ENCODE measurements at places on chromosomes 16 and 17.

- DNase-seq: no peak
Observed at GRCh38 chr16:47059991-47060390, 83.8 kb downstream of the NETO2 start.

DNA sequence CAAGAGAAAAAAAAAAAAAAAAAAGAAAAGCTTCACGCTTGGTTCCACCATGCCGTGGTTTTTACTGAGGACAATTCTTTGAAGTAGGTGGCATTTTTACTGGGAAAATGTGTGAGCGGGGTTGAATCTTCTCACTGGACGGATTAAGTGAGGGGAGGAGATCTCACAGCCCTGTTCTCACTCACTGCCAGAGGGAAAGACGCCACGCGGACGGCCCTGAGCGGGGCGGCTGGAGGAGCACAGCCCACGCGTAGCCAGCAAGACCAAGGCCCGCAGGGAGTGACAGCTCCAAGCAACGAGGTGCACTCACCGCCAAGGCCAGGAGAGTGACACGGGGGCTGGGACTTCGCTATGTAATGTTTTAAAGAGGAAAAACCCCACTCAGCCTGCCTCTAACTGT lies 43.1 kb downstream of the MRM3 start:
- no peak for DNase-seq

- peak; percentile 90 for DNase-seq
Observed at GRCh38 chr17:69716556-69716955, 302.1 kb downstream of the MAP2K6 start.

GRCh38 chr16:79563921-79564320 lies 36.6 kb downstream of the MAF start:
- DNase-seq: no peak

DNA sequence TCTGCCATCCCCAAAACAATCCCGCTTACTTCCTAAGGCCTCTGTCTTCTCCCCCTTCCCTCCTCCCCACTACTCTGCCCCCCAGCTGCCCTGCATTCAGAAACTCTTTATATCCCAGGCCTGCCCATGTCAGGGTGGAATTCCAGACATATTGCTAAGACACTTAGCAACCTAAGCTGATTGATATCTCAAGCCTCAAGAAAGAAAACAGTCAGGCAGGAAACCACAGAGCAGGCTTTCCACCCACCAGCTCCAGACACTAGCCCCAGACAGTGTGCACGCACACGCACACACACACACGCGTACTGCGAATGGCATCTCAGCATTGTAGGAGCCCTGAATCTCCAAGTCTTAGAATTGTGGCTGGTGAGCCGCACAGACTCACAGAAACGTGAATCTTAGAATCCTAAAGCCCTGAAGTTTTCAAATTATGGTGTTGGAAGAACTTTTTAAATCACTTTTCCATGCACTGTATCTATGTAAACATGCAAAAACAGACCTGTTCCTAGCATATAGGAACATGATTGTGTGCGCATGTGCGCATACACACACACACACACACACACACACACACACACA lies 8.8 kb upstream of the LPCAT2 start:
- peak; percentile 94 for DNase-seq

DNA sequence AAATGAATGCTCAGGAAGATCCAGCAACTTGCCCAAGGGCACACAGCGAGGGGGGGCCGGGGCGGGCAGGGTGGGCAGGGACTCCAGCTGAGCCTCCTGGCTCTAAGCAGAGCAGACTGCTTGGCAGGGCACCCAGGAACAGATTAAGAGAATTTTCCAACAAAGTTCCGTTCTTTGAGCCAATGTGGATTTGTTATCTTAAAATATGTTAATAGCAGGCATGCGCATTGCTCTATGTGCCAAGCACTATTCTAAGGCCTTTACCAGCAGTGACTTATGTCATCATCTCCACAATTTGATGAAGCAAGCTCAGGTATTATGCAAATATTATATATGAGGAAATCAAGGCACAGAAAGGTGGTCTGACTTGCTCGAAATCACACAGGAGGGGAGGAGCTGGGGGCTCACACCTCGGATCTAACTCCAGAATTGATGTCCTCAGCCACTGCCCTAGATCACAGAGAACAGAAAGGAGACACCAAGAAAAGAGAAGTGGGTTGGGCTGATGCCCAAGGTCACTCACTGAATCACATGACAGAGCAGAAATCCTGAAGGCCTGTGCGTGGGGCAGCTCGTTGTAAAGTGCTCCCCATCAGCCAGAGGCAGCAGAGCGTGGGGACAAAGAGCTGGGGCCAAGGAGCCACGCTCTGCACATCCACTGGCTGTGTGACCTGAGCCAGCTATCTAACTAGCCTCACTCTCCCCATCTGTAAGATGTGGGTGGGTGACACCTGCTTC lies 23.2 kb upstream of the MEAK7 start:
- no peak for DNase-seq

DNA sequence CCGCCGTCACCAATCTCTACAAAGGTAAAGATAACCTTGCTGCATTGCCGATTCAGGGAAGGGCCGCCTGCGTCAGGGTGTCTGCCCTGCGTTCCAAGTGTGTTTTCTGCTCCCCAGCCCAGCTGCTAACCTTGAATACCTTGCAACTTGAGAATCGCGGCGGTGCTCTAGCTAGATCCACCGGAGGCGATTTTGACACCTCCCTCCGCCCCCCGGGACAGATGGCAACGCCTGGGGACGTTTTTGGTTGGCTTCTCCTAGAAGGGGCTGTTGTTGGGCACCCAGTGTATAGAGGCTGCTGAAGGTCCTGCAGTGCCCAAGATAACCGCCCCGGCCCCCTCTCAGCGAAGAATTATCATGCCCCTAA lies 1.5 kb downstream of the HAPSTR1 start:
- DNase-seq: no peak

GRCh38 chr16:4862639-4863038 lies 15.4 kb downstream of the UBN1 start:
- DNase-seq: peak; percentile 36

- no peak for DNase-seq
Observed at GRCh38 chr17:44530896-44531418, 26.3 kb upstream of the FZD2 start.

DNA sequence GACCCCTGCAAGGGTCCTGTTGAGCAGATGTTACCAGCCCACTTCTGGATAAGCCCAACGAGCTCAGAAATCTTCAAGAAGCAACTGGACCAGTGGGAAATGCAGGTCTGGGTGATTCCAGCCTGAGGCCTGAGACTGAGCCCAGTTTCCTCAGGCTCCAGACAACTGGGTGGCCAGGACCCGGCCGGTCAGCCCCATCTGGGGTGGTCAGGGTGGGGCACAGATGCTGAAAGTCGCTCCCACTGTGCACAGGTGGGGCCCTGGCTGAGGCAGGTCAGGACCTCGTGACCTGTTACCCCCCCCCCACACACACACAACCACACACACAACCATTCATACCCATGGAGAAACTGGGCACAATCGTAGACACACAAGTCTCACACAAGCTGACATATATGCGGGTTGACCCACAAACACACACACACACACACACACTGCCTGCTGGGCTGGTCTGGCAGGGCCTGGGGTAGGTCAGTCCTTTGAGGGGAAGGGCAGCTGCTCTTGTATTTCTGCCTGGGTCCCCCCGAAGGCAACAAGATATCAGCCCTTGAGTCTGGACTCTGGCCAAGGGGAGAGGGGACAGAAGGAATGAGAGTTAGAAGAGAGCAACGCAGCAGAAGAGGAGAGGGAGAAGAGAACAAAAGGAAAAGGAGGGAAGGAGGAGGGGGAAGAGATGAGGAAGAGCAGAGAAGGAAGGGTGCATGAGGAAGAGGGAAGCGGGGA lies 99.0 kb upstream of the CDH5 start:
- no peak for DNase-seq

- no peak for DNase-seq
Observed at GRCh38 chr17:67555855-67556254, 161.9 kb upstream of the NOL11 start.

GRCh38 chr16:24800586-24800985 lies 45.2 kb upstream of the SLC5A11 start:
- DNase-seq: peak; percentile 76

DNA sequence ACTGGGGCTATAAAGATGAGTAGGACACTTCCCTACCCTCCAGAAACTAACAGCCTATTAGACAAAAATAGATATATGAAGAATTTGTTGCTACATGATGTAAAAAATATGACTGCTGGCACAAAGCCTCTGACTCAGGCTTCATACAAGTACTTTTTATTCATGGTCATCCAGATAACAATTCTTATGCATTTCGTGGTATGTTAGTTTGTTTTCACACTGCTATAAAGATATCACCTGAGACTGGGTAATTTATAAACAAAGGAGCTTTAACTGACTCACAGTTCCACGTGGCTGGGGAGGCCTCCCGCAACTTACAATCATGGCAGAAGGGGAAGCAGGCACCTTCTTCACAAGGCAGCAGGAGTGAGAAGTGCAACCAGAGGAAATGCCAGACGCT lies 112.5 kb upstream of the HLF start:
- DNase-seq: peak; percentile 51

DNA sequence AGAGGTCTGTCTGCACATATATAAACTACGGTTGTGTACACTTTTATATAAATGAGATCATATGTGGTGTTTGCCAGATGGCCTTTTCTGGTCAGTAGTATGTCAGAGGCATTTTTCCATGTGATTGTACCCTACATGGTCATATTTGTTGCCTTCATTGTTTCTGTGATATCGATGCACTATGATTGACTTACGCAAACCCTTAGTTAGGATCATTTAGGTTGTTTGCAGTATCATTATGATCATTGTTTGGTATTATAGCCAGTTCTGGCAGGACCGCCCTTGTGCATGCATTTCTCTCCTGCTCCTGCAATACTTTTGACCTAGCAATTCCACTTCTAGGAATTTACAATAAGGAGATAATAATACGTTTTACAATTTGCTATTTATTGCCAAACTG lies 169.1 kb downstream of the MSI2 start:
- no peak for DNase-seq

- peak; percentile 15 for DNase-seq
Observed at GRCh38 chr16:66359811-66360608, 6.5 kb upstream of the CDH5 start.

DNA sequence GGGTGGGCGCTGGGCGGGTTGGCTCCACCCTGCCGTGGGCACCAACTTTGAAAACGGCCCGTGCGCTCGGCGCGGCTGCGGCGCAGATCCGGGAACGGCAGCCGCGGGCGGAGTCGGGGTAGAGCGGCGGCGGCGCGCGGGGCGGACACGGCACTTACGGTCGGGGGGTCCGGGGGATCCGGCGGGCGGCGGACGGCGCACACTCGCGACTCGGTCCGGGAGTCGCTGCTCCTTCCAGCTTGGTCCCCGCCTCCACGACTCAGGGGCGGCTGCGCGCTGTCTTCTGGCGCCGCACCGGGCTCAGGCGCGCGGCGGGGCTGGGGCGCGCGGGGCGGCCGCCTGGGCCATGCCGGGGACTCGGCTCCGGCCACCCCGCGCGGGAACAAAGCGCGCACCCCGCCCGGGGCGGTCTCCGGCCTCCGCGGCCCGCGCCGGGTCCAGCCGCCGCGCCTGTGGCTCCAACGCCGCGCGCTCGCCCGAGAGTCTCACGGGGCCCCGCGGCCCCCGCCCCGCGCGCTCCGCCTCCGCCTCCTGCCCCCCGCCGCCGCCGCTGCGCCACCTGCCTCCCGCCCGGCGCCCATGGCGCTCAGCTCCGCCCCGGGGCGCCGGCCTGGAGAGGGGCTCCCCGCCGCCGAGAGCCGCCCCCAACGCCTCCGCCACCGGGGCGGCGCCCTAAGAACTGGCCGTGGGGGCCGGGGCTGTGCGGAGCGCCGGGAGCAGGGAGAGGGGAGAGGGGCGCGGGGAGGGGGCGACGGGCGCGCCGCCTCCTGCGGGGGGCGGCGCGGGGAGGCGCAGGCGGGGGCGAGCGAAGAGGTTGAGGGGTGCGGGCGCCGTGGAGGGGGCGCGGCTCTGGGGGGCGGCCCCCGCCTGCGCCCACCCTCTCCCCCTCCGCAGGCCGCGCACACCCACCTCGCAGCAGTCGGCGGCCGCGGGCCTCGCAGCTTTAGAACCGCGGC lies 35.9 kb downstream of the CBFA2T3 start:
- no peak for DNase-seq

- DNase-seq: no peak
Observed at GRCh38 chr16:49698453-49698815, 157.5 kb downstream of the ZNF423 start.

- DNase-seq: no peak
Observed at GRCh38 chr17:42342242-42343008, 45.8 kb downstream of the STAT3 start.

GRCh38 chr17:40588552-40588951 lies 23.3 kb upstream of the CCR7 start:
- DNase-seq: no peak

DNA sequence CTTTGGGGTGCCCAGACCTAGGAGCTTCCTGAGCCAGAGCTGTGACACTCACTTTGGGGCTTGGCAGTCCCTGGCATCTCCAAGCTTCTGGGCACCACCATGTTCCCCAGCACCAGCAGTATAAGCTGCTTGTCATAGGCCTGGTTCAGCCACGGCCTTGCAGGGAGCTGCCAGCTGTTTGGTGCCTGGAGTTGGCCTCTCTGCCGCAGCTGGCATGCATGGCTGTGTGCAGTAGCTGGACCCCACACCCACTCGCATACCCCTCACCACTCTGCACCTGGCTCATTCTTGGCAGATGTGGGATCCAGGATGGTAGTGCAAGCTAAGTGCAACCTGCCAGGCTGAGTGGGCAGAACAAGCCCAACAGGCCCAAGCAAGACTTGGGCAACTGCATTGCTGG lies 73.4 kb upstream of the BRD7 start:
- DNase-seq: no peak

DNA sequence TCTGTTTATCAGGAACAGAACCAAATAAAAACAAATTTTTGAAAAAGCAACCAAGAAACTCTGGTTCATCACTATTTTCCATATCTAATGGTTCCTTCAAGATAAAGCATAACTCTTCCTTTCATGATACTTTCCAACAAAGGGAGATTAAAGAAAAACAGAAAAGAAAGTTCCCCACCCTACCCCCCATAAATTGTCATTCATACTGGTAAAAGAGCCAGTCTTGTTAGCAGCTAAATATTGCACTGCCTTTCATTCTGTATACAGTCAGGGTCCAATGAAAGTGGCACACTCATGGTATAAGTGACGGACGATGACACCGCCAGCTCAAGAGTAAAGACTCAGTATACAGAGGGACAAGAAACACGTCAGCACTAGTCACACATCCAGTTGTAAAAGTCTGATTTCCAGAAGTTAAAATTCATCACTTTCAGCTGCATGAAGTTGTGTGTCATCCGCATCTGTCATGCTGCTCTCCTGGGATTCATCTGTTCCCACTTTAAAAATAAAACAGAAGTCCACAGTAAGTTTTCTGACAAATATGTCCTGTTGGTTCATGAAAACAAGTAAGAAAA lies 68.5 kb downstream of the CDC27 start:
- no peak for DNase-seq

- no peak for DNase-seq
Observed at GRCh38 chr17:39208136-39208535, 8.1 kb downstream of the RPL19 start.

- peak; percentile 61 for DNase-seq
Observed at GRCh38 chr17:82231562-82232321, 2.9 kb downstream of the SLC16A3 start.

DNA sequence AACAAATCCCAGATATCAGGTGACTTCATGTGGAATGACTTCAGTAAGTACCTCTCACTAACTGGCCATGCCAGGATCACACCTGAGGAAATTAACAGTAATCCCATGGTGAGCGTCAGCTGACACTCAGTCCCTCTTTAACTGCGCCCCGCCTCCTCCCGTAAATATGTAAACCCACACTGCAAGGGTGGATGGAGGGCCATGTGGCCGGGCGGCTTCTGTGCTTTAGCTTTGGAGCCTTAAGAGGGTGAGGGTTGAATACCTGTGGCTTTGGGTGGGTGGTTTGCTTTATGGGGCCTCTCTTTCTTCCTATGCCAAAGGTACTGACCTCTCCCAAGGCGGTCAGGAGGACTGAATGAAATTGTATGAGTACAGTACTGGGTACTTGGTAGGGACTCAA lies 141.7 kb downstream of the MRM1 start:
- DNase-seq: peak; percentile 47
